Stimulated activated CD8-positive, alpha-beta memory T cell treated with anti-CD3 and anti-CD28 coated beads, Interleukin-7, amount 100 ng/mL, for 1 hour (primary cell): ENCODE measurements at places on chromosomes 7 and 10.

DNA sequence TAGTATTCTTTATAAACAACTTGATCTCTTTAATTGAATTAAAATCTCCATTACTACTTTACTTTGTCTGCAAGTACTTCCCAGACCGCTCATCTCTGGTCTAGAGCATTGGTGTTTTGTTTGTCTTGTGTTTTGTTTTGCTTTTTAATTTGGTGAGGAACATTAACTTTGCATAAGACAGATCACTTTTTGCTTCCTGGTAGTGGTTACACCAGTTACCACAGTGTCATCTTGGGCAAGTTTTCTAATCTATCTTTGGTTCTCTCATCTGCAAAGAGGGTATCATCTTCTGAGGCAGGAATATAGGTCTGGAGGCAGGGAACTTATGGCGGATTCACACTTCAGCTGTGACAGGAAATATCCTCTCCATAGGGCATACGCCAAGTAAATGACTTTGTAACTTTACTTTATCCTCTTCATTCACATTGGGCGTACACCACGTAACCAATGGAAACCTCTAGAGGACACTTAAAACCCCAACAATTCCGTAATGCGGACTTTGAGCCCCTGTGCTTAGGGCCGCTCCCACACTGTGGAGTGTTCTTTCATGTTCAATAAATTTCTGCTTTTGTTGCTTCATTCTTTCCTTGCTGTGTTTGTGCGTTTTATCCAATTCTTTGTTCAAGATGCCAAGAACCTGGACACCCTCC lies 83.2 kb upstream of the JAZF1 start:
- DNase-seq: no peak

DNA sequence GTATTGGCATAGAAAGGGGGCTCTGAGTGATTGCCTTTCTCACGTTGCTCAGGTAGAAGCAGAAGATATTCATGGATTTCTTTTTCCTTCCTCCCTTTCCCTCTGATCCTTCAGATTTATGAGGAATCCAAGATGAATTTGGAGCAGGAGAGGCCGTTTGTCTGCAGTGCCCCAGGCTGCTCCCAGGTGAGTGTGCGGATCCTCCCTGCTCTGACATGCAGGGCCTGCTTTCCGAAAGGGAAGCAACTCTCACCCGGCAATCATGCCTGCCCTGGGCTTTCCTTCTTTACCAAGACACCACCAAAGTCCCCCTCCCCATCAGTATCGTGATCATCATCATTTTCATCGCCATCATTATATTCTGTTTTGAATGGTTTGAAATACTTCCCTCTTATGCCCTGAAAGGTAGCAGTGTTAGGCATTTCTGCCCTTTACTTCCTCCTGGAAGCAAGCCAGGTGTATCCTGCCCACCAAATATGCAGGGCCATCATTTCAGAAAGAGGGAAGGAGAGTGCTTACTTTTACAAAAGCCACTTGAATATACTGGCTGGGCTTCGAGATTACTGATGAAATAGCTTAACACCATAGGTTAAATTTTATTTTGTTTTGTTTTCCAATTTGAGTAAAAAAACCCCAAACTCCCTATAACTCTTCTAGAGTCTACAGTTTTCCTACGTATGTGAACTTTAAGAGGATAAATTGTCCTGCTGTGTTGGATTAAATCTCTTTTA lies 75.9 kb downstream of the CREB5 start:
- no peak for DNase-seq

DNA sequence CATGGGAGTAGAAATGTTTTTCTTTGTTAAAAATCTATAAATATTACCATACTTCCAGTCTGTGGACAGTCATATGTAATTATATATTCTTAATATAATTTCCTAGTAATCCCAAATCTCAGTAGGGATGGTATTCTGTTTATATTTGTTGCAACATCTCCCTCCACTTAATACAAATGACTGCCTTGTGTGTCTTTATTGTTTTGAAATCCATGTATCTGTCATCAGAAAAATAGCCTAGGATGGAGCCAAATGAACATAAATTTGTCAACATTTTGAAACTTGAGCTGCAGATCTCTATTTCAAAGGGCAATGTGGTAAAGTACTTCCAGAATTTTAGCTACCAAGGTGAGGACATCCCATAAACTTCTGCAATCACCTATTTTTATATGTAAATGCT lies 290.7 kb downstream of the TSPAN12 start:
- DNase-seq: no peak

DNA sequence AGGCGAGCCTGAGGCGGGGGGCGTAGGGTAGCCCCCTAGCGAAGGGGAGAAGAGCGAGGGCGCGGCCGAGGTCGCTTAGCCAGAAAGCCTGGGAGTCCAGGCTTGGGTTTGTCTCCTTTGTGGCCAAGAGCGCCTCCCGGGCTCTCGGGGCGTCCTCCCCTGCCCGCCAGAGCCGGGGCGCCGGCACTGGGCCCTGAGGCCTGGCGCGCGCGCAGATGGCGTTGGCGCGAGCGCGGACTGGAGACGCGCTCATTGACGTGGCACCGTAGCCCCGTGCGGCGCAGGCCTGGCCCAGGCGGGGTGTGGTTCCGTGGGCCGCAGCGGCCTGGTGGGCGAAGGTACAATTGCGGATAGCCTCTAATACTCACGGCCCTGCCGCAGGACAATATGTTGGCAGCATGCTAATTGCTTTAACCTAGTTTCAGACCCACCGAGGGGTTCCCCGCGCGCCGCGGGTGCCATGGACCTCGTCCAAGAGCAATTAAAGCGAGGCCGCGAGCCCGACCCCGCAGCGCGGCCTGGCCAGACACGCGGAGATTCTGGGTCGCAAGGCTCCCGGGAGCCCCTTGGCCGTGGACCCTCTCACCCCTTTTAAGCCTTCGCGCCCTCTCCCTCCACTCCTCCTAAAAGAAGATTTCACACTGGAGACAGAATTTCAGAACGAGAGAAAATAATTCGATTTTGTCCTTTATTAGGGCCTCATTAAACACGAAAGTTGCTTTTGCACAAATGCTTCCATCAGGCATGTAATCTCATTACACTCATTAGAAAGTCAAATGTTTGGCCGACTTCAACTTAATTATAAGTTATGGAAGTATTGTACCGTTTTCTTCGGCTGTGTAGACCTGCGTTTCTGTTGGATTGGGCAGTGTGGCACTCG lies 3.1 kb downstream of the PTF1A start:
- DNase-seq: no peak

DNA sequence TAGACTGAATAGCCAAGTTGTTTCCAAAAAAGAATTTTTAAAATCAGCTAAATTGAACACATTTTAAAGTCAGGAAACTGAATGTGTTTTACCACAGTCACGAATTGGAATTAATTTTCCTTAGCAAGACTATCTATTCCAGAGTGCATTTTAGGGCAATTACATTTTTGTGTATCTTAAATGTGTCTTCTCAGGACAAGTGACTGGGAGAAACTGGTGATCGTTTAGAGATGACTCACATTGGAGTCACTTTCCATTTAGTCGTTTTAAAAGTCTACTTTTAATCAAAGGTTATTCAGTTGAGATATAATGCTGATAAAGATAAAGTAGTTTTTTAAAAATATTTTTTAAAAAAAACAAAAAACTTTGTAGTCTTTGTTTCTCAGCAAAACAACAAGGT lies 191.7 kb upstream of the SLC26A5 start:
- no peak for DNase-seq

GRCh38 chr10:28089467-28089866 lies 90.6 kb upstream of the ODAD2 start:
- DNase-seq: no peak

DNA sequence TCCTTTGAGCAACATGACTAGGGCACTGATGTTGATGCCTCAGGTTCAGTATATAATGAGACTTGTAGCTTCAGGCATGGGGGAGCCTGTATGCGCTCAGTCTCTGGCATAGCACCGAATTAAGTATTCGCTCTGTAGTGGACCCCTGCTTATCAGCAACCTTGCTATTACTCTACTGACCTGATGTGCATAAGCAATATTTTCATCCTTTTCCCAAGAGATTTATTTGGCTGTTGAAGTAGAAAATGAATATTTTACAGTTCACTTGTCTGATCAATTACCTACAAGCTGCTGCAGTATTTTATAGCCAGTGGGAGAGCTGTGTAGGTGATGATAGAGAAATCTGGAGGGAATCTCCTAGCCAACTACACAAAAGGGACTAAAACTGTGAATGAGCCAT lies 781.6 kb upstream of the PHF14 start:
- DNase-seq: no peak
